ENCODE measurements at places on chromosomes 3 and 15.

DNA sequence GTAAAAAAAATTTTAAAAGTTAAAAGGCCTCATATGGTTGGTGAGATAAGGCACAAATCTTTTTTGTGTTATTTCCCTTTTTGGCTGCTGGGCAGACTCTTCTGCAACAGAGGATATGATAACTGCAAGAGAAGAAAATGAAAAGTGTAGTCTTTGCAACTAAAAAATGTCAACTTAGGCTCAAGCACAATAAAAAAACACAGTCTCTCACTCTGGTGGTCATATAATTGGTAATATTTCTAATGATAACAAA lies 15.4 kb downstream of the COMMD2 start:
- no peak for DNase-seq

DNA sequence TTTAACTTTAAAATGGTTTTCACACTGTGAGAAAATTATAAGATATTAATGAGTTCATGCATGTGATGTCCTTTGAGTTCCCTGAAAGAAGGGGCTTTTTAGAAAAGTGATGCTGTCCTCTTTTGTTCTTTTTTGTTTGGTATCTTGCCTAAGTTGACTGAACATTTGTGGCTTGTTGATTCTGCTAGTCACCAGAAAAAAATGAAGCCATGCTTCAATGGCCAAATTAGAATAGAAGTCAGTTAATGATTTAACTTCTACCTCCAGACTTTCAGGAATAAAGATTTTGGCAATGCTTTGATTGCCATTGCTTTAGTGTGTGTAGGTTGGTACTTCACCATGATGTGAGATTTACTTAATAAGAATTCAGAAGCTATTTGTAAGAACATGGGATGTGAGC lies 260.6 kb upstream of the NECTIN3 start:
- no peak for DNase-seq

DNA sequence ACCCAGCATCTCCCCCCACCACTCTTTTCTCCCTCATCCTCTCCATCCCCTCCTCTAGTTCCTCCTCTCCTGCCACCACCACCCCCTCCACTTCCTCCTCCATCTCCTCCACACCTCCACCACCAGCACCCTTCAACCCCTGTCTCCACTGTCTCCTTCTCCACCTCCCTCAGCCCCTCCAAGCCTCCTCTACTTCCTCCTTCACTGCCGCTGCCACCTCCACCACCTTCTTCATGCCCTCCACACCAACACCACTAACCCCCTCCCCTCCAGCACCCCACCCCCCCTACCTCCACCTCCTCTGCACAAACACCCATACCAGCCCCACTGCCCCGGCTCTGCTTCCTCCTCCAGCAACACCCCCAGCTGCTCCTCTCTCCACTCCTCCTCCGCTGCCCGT lies 88.0 kb downstream of the HES1 start:
- no peak for DNase-seq

GRCh38 chr3:45773072-45773471 lies 23.3 kb downstream of the SLC6A20 start:
- no peak for DNase-seq

DNA sequence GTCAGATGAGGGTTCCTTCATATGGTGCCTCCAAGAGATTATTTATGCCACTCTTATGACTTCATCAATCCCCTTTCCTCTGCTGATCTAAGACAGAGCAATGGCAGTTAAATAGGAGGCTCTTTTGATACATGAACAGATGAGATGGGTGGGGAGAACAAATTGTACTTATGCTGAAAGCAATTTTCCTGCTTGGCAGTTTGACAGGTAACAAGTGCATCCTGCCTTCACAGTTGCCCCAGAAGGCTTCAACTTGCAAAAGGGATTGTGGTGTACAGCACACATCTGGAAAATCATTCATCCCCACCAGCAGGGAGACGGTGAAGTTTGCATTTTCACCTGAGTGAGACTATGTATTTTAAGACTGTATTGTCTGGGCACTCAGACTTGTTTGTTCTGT lies 27.3 kb downstream of the ENTPD3 start:
- DNase-seq = no peak

- no peak for DNase-seq
These were observed 286.1 kb upstream of the TPM1 start for GRCh38 chr15:62756326-62756994.

- DNase-seq = no peak
These were observed 13.3 kb upstream of the PAQR9 start for GRCh38 chr3:142976621-142977398.

GRCh38 chr3:192957441-192958021 lies 39.9 kb upstream of the MB21D2 start:
- DNase-seq = no peak
